ENCODE measurements at places on chromosomes 4 and X. TPM values are rescaled to one million over a fixed set of nuclear protein-coding genes. Genes with fewer than 3 reads are reported as not detected.

- DNase-seq: no peak
Observed at GRCh38 chrX:74090049-74090448, 213.9 kb upstream of the ZCCHC13 start.

GRCh38 chr4:40418430-40419230 is 83.5 kb downstream of the CHRNA9 start:
- no peak for DNase-seq

DNA sequence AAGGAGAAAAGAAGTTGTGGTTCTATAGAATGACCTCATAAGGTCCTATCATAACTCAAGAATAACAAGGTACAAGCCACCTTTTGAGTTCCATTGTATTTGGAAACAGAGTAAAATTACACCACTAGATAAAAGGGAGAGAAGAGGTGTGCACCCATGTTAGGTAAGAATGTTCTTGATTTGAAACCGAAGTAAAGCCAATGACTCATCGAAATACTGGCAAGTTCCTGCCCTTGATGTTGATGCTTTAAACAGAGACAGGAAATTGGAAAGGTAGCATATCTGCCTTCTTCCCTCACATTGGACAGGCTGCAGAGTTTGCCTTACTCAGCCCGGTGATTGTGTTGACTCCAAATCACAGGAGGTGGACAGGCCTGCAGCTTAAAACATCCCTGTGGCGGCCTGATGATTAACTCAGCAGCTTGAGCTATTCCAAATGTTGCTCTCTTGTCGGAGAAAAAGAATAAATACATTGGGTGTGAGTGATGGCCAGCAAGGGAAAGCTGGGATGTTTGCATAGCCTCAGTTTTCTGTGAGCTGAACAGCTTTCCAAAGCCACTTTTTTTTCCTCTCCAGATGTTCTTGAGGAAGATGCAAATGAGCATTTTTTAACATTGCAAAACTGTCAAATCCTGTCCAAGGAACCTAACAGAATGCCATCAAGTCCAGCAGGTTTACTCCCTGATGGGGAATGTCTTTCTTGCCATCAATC is 321.1 kb downstream of the NKX6-1 start:
- DNase-seq: no peak

GPRASP1 gene
- total RNA-seq: 1.4 TPM

DNA sequence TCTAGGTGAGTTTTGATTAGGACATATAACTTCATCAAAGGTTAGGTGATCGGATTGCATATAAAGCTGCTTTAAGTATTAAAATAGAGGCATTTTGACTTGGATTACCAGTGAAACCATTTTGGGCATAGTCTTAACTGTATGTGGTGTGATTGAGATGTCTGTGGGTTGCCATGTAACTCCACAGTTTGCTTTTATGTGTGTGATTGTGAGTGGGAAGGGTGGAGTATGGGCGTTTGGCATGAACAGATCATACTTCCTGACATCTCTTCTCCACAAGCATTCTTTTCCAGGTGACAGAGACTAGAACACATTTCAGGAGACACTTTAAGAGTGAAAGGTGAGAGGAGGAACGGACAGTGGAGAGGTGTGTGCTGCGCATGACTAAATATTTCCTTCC is 136.1 kb downstream of the CEP135 start:
- peak; percentile 20 for DNase-seq

DNA sequence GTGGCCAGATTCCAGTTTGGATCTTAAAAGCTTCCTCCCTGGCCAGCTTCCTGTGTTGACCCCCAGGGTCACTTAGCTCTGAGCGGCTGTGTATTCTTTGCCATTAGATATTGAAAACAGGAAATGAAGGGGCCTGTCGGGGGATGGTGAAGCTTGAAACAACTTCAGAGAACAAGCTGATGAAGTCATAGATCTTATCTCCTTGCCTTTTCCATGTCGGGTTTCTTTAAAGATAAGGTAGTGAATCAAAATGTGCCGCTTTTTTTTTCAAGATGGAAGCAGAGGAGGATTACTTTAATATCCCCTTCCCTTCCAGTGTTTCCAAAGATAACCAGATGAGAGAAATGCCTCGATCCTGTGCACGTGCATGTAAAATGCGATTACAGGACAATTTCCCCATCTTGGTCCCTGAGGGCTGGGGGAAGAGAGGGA is 508.5 kb downstream of the MID1IP1 start:
- no peak for DNase-seq

RTL5 gene
- total RNA-seq: 0.60 TPM

GRCh38 chrX:42195506-42195905 is 272.2 kb upstream of the CASK start:
- DNase-seq: no peak
